ENCODE measurements at places on chromosomes 11 and 22.

DNA sequence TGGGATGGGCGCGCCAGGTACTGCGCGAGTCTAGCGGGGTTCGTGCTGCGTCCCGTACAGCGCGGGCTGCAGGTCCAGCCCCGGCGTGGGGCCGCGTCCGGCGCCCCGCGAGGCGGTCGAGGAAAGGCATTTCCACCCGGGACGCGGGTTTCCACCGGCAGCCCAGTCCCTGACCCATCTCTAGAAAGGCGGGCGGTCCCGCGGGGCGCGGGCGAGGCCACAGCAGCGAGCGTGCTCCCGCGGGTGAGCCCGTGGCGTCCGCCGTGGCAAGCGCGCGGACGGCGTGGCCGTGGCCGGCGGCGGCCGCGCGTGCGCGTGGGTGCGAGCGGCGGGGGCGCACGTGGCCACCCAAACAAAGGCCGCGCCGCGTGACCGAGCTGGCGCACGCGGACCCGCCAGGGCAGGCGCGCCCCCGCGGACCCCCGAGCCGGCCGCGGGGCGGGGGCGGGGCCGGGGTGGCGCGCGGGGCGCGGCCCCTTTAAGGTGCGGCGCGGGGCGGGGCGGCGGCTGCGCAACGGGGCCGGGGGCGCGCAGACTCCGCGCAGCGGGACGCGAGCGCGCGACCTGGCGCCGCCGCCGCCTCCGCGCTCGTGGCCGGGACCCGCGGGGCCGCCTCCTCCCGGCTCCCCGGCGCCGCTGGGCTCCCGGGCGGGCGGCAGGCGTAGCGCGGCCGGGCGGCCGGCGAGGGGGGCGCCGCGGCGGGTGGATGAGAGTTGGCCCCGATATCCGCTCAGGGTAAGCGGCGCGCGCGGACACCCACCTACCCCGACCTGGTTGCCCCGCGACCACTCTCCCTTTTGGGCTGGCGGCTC lies 39.3 kb upstream of the CELSR1 start:
- no peak for DNase-seq

DNA sequence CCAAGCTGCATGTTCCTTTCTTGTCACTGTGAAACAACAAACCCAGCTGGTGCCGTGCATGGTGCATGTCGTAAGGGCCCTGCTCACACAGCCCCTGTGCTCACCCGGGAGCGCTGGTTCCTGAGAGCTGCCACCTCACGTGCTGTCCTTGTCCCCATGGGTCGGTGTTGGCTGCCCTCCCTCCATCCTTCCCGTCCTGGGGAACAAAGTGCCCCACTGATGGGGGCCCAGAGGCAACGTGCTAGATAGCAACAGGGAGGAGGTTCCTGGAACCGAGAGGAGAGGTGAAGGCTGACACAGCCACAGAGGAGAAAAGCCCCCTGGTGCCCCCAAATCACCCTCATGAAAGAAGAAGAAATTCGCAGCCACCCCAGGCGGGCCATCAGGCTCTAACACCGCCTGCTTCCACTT lies 56.6 kb upstream of the SLC22A12 start:
- DNase-seq, result no peak

DNA sequence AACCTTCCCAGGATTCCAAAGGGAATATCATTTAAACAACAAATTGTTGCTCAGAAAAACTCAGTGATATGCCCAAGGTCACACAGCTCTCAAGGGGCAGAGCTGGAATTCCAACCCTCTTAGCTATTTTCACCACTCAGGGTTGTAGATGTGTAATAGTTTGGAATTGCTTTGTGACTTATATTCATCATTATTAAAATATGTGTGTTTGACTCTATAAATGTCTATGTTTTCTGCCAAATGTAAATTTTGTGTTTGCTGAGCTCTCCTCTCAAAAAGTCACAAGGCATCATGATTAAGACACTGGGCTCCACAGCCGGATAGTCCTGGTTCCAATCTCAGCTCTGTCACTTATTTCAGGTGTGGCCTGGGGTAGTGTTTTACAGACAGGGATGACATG lies 407.3 kb downstream of the TMEM135 start:
- no peak for DNase-seq

- no peak for DNase-seq
Observed at GRCh38 chr22:39567135-39567946, 3.2 kb upstream of the CACNA1I start.

- DNase-seq, result no peak
Observed at GRCh38 chr11:110903830-110904229, 191.6 kb upstream of the ARHGAP20 start.

GRCh38 chr11:110962921-110963320 lies 250.7 kb upstream of the ARHGAP20 start:
- no peak for DNase-seq

GRCh38 chr11:32152216-32152615 lies 61.3 kb downstream of the RCN1 start:
- DNase-seq, result no peak

DNA sequence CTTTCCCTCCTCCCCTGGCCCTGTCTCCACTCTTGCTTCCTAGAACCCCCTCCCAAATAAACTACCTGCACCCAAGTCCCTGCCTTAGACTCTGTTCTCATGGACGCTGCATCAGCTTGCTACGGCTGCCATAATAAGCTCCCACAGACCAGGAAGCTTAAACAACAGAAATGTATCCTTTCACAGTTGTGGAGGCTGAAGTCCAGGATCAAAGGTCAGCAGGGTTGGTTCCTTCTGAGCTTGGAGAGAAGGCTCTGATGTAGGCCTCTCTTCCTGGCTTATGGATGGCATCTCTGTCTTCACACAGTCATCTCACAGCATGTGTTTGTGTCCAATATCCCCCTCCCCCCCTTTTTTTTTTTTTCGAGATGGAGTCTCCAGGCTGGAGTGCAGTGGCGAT lies 23.4 kb downstream of the CBX7 start:
- DNase-seq, result no peak

GRCh38 chr11:111736621-111737443 lies 29.4 kb downstream of the PPP2R1B start:
- DNase-seq, result no peak

GRCh38 chr11:83852775-83853442 lies 566.7 kb upstream of the CCDC90B start:
- no peak for DNase-seq

DNA sequence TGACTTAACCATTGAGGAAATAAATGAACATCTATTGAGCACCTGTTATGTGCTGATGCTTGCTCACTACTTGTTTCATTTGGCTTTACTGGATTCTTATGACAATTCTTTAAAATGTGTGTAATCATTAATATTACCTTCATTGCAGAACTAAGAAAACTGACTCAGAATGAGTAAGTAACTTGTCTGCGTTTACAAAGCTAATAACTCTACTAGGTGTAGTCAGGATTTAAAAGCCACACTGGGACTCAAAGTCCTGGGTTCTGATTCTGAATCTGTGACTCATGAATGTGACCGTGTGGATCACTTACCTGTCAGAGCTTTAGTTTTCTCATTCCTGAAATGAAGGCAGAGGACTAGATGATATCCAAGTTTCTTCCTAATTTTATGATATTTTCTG lies 23.4 kb upstream of the KIRREL3 start:
- no peak for DNase-seq

- no peak for DNase-seq
Observed at GRCh38 chr11:64638018-64638665, 47.1 kb downstream of the SLC22A12 start.

DNA sequence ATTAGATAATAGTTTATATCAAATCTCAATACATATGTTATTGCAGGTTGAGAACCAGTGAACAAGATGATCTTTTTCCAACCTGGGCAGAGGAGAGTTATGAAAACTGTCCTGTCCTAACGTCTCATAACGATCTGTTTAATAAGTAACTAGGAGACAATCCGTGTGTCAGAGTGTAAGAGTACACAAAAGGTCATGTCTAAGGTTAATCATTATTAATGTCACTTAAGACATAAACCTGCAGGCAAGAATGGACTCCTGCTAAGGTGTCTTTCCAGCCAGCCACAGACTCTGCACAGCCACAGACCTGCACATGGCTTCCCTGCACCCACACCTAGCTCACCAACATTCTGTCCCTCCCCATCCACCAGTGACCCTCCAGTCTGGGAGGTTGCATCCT lies 10.1 kb downstream of the SLC5A4 start:
- no peak for DNase-seq

DNA sequence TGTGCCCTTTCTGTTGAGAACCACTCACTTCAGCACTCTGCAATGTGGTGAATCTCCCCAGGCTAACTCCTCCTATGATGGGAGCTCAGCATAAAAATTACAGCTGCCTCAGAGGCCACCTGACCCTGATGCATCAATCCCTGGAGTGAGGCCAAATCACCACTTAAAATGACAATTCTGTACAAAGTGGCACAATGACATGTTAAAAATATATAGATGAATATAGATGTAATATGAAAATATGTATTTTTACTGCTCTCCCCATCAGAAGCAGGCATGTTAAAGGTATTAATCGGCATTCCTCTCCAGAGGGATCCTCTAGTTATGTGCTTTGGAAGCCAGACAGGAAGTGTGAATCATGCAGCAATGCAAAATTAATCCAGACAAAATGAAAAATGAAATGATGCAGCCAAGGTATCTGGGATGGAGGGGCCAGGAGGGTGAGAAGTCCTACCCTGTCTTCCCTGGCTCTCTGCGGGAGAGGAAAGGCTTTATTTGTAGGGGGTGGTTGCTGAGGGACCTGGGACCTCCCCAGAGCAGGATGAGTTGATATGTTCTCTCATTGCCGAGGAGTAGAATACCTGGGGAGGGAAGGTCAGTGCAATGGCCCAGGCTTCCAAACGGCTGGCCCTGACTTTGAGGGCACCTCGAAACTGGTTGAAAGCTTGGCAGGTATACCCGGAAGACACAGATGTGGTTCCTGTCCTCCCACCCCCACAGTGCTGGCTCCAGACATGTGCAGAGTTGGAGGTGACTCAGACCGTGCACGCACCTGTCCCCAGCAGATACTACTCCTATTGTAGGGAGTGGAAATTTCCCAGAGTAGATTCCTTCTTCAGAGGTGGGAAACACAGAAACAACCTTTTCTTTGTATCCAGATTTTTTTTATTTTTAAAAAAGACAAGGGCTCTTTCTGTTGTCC lies 347.9 kb upstream of the NCAM1 start:
- DNase-seq, result no peak

DNA sequence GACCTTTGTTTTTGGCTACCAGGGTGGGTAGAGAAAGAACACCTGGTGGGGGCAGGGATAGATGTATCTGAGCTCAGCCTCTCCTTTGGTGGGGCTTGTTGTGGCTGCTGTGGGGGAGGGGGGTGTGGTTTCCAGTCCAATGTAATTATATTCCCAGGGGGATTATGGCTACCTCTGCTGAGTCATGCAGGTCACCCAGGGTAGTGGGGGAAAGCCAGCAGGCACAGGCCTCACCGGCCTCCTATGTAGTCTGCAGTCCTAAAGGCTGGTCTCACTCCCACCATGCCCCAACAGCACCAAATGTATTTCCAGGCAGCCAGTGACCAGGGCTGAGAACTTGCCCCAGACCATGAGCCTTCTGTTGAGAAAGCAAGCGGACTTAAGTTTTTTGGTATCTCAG lies 119.6 kb downstream of the DYNC2H1 start:
- no peak for DNase-seq

GRCh38 chr22:42970029-42970428 lies 44.9 kb downstream of the PACSIN2 start:
- DNase-seq, result no peak

DNA sequence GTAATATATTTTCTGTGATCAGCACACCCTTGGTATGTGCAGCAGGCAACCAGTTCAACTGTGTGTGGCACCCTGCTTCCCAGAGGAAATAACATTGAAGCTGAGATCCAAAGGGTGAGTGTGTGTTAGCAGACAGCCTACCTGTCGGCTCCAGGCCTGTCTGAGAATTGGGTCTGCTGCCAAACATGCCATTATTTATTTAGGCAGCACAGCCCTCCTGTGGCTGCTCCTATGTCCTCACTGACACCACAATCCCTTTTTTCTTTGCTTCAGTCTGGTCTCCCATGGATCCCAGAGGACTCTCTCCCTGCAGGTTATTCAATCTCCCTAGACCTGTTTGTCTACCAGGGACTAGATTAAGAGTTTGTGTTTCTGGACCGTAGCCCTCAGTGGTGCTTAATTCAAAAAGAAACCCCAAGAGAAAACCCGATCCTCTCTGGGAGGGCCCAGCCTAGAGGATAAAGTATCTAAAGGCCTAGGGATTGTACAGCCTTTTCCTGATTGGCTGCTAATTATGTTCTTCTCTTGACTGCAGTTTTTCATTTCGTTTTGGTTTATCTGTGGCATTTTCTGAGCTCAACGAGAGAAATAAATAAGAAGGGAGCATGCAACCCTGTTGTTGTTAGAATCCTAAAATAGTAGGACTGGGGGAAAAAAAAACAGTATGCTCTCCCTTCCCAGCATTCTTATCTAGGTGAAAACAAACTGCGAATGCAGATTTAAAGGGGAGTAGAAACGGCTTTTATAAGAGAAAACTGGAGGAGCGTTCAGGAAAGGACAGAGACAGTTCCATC lies 24.1 kb downstream of the KCNE3 start:
- DNase-seq, result no peak

DNA sequence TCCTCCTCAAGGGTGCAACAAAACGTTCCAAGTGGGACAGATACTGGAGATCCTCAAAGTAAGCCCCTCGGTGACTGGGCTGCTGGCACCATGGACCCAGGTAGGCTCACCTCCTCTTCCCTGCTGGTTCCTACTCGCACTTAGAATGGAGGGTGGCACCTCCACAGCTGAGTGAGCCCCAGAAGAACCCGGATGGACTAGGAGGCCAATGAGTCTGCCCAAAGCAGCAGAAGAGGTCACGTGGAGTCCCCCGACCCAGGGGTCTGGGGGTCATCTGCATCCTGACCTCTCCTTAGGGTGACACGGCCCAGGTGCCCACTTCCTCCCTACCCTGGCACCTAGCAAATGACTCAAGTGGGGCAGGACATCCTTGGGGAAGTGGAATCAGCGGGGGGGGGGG lies 4.4 kb downstream of the APOL1 start:
- DNase-seq, result no peak

- DNase-seq, result no peak
Observed at GRCh38 chr11:31712851-31713250, 98.3 kb downstream of the PAX6 start.

GRCh38 chr11:60809691-60810090 lies 24.6 kb downstream of the MS4A10 start:
- no peak for DNase-seq

DNA sequence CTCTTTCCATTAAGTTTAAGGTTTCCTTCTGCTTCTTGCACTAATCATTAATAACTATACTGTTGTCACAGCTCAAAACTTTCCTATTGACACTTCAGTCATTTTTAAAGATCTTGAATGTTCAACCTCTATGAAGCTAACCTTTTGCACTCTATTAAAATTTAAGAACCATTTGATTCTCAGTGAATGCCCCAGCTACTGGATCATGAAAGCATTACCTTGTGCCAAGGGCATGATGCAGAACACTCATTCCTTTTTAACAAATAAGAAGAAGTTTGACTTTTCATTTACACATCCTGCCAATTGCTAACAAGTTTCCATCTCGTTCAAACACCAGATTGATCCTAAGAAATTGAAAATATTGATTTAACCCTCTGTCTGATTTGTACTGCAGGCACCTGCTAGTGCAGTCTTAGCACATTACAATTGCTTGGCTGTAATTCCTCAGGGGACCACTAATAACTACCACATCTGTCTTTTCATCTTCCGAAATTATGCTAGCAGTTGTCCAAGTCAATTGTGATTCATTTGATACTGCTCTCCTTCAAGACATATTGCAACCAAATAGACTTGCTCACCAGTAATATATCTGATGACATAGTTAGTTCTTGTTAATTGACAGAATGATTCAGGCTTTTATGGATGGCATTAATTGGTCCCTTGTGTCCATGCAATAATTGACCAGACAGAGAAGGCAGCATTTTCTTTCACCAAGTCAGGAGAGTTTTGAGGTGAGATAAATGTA lies 158.4 kb downstream of the TEAD1 start:
- DNase-seq, result no peak
